NCI-H748 treated with DMSO at 0.1 percent for 48 hours (cell line): ENCODE measurements at places on chromosomes 13 and 19.

- no peak for DNase-seq
Measured at GRCh38 chr13:26220575-26220974, 1.5 kb downstream of the RNF6 start.

DNA sequence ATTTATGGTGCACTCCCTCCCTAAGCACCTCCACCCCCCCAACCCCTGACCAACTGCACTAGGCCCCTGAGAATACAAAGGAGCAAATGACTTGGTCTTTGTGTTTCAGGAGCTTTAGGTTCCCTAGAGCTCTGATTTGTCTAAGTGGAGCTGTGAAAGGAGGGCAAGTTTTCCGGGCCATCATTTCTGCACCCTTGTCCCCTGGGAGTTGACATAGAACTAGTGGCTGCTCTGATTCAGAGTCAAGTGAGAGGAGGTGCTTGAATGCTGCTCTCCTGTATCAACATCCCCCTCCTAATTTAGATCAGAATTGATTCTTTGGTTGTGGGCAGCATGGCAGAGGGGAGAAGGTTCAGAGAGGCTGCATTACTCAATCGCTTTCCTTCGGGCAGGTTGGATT is 391.6 kb downstream of the KCNRG start:
- no peak for DNase-seq

GRCh38 chr13:112994781-112995355 is 25.9 kb downstream of the MCF2L start:
- DNase-seq = no peak

GRCh38 chr19:3266792-3267514 is 42.5 kb downstream of the CELF5 start:
- no peak for DNase-seq
